Activated T-helper 1 cell treated with Interleukin-2 at 50 U/mL for 16 hours (primary cell): ENCODE measurements at places on chromosomes 7 and 10.

- DNase-seq, result no peak
Observed at GRCh38 chr7:131147604-131148003, 180.1 kb upstream of the MKLN1 start.

DNA sequence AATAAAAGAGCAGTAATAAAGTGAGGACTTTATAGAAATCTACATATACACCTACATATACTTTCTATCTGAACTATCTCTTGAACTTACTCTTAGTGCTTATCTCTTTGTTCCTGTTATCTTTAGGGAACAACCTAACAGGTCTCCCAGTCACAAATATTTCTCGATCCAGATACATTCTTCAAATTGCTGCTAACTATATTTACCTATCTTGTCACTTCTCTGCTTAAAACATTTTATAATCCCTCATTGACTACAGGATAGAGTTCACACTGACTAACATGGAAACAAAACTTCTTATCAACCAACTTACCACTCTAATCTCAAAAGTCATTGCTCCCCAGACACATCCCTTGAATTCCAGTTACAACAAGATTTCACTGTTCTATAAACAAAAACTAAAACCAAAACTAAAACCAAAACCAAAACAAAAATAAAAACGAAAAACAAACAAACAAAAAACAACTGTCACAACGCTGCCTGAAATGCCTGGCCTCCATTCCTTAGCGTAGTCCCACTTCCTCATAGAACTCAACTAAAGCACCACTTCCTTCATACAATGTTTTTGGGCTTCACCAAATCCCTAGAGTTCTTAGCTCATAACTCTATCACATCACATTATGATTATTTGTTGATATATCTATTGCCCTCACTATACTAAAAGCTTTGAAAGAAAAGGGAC, 134.7 kb downstream of the SEMA3D start:
- no peak for DNase-seq

GRCh38 chr7:16811551-16811950, 6.8 kb upstream of the AGR2 start:
- no peak for DNase-seq

DNA sequence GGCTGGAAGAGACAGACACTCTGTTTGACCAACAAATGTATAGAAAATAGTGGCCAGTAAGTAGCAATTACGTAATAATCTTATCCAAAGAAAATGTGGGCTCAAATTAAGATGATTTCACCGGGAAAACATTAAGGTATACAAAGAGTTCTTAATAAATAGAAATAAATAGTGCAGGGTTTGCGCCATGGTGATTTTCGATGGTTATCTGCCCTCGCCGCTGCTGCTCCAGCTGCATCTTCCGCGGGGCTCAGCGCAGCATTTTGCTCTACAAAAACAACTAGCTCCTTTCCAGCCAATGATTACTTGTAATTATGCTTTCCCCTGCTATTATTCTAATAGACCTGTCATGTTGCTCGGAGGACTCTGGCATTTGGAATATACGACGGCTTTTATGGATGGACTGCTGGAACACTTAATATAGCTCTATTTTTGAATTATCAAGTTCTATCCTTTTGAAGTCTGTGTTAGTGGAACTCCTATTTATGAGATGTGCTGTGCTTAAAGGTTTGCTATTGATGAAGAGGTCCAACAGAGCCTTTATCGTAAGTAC, 103.8 kb downstream of the BUB3 start:
- DNase-seq, result no peak

DNA sequence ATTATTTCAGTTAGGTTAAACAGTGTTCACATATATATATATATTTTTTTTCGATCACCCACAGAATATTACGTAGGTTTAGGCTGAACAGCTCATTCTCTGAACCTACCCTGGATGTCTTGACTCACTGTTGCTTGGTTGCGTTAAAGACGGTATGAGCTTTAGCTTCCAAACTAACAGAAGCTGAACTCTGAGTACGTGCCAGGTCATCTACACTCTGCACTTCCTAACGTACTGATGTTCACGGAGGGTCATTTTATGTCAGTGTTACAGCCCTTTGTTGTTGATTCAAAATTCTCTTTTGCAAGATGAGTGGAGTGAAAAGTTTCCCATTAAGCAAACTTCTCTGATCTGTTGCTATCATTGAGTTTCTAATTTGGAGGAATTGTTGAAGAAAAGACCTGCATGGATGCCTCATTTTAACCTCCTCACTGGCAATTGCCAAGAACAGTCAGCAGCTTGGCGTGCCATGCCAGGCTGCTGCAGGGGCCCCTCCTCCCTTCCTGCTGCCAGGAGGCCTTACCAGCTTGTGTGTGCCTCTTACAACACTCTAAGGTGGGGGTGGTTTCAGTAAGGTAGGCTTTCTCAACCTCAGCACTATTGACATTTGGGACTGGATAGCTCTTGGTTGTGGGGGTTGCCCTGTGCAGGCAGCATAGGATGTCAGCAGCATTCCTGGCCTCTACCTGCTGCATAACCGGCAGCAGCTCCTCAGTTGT, 44.3 kb downstream of the INSYN2A start:
- no peak for DNase-seq

GRCh38 chr10:28241741-28242399, 61.0 kb downstream of the MPP7 start:
- no peak for DNase-seq

DNA sequence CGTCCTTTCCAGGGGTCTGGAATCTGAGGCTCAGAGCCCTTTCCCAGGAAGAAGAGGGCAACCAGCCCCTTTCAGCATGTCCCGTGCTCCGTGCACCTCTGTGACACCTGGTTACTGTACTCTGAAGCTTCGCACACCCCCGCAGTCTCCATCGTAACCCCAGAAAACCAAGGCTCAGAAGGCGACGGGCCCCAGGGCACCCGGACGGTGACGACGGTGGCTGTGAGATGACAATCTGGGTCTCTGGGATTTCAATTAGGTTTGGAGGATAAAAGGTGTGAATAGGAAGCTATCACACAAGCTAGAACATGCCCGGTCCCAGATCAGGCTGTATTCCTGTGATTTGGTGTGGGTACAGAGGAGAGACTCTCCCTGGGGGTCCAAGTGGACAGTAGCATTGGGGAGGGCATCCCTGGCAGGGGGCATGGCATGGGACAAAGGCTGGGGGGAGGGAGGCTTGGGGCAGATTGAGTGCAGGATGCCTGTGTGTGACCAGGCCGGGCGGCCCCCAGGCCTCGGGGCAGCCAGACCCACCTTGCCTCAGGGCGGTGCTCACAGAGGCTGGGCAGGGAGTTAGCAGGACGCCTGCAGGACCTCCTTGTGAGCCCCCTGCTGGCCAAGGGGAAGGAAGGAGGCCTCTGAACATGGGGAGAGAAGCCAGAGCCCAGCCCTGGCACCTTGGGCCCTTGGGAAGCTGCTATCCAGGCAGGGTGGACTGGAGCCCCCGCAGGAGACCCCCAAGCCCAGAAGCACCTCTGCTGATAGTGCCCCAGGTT, 23.4 kb upstream of the PSMG3 start:
- no peak for DNase-seq

DNA sequence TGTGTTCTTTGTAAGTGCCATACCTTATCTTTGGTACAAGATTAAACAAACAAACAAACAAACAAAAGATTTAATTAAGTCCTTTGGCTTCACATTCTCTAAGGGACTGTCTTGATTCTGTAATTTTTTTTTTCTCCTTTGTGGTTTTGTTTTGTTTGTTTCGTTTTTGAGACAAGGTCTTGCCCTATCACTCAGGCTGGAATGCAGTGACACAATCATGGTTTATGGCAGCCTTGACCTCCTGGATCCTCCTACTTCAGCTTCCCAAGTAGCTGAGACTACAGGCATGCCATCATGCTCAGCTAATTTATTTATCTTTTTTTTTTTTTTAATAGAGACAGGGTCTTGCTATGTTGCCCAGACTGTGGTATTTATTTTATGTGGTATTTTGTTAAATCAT, 165.8 kb downstream of the LRRC4 start:
- no peak for DNase-seq

DNA sequence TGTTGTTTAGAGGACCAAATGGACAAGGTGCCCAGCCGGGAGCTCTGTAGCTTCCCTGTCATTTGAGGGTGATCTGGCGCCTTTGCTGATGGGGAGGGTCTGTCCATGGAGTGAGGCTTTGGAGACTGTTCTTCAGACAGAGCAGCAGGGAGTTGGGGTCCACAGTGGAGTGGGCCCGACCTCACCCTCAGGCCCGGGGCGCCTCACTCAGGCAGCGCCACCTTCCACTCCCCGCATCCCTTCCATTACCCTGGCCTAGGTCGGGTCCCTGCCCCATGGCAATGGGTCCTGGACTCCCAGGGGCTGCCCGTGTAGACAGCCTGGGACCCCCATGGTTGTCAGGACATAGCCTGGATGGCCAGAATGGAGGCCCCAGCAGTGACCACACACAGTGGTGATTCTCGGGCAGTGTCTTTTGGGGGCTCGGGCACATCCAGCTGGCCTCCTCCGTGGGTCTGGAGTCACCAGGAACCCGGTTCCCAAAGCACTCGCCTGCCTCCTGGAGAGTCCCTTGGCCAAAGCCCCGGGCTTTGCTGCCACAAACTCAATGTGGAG, 38.5 kb downstream of the TCERG1L start:
- no peak for DNase-seq

GRCh38 chr7:142646386-142647140, 102.7 kb upstream of the PRSS1 start:
- DNase-seq, result no peak

GRCh38 chr10:21212348-21212747, 313.1 kb downstream of the SKIDA1 start:
- DNase-seq, result no peak

DNA sequence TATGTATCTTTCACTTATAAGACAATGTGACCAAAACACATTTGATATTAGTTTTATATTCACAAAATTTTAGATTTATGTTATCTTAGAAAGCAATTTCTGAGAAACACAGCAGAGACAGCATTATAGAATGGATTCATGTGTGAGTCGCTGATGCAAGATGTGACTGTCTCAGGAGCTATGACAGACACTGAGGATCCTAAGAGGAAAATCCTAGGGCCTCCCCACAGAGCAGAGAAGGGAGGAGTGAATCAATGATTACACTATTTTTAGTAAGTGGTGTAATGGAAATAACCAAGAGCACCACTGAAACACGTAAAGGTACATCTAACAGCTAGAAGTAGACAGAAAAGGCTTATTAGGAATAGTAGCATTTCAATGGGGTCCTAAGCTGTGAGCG, 204.0 kb upstream of the PTN start:
- DNase-seq, result no peak

- DNase-seq, result no peak
Observed at GRCh38 chr10:62040881-62041280, 139.4 kb downstream of the ARID5B start.

DNA sequence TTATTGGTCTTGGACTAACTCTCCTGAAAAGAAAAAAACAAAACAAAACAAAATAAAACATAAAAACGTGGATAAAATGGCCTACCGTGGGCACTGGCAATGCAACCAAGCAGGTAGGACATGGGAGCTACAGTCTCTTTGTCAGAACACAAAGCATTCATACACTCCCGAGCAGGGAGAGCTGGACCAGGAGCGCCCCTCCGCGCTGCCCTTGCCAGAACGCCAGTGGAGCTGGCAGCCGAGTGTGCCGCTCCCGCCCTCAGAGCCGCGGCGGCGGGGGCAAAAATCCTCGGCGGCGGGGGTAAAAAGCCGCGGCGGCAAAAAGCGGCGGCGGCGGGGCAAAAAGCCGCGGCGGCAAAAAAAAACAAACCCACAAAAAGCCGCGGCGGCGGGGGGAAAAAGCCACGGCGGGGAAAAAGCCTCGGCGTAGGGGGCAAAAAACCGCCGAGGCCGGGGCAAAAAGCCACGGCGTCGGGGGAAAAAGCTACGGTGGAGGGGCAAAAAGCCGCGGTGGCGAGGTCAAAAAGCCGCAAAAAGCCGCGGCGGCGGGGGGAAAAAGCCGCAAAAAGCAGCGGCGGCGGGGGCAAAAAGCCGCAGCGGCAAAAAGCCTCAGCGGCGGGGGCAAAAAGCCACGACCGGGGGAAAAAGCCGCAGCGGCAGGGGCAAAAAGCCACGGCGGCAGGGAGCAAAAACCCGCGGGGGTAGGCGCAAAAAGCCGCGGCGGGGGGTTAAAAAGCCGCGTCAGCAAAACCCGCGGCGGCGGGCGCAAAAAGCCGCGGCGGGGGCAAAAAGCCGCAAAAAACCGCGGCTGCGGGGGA, 418.1 kb downstream of the ZNF716 start:
- DNase-seq, result no peak

DNA sequence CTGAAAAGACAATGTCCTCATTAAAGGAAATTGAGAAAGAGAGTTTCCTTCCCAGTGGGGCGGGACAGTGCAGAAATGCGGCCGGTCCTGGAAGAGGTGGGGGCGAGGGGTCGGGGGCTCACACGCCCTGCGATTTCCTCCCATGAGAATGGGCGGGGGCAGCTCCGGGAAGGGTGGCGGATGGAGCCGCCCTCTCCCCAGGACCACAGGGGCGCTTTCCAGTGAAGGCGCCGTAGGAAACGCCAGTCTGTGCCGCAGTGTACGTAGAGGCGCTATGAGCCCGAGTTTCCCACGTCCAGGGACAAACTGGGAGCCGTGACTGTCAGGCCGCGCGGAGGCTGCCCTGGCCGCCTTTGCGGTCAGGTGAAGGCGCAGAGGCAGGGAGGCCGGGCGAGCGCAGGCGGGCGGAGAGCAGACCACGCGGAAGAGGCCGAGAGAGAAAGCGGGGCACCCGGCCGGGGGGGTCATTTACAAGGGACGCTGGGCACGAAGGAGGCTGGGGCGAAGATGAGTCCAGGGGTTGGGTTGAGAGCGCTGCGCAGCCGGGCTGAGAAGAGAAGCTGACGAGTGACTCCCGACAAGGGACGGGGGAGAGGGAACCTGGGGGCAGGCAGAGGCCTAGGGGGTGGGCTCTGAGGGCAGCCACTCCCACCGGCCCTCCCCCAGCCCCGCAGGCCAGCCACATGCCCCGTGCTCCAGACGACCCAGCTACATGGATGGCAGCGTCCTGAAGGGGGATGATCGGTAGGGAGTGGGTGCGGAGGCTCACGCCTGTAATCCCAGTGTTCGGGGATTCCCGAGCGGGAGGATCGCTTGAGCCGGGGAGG, 45.0 kb downstream of the ALOX5 start:
- DNase-seq, result peak; percentile 41

- no peak for DNase-seq
Observed at GRCh38 chr7:115319541-115319940, 397.6 kb downstream of the MDFIC start.

DNA sequence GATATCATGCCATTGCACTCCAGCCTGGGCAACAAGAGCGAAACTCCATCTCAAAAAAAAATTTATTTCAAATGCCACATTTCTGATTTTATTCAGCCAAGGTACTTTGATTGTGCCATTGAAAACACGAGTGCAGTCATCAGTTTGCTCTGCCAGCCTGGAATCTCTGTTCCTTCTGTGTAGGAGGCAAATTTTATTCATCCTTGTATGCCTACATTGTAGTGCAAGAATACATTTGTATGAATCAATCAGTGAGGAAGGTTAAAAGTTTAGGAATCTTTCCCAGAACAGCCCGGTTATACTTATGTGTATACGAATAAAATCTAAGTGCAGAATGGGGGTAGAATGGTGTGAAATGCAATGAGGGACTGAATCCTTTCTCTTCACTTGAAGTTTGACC, 886 bp upstream of the TET1 start:
- DNase-seq, result no peak
